ENCODE measurements at places on chromosomes 6 and 20.

GRCh38 chr6:161366301-161366923 is 92.6 kb upstream of the AGPAT4 start:
- DNase-seq = no peak

DNA sequence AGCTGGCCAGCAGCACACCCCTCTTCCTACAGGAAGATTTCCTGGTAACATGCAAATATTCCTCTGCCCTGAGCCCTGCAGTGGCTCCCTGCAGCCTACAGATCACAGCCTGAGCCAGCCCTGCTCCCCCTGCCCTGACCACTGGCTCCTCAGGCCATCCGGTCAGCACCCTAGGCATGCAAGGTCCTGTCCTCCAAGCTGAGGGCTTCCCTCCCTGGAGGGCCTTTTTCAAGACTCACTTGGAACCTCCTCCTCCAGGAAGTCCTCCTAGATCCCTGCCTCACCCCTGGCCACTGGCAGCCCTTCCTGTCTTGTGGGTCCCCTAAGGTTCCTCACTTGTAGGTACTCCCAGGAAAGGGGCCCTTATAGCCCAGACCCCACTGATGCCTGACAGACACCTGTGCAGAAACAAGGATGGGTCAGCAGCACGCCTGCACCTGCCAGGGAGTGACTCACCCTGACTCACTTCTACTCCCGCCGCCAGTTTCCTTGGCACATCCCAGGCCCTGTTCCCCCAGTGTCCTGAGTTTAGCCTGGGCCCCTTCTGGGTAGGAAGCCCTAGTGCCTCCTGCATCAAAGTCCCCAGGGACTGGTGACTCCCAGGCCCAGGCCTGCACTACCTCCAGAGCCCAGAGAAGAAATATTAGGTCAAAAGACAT is 3.2 kb downstream of the SLC4A11 start:
- DNase-seq = no peak

- DNase-seq = no peak
These were observed 39.5 kb downstream of the ACSS2 start for GRCh38 chr20:34915749-34916455.

DNA sequence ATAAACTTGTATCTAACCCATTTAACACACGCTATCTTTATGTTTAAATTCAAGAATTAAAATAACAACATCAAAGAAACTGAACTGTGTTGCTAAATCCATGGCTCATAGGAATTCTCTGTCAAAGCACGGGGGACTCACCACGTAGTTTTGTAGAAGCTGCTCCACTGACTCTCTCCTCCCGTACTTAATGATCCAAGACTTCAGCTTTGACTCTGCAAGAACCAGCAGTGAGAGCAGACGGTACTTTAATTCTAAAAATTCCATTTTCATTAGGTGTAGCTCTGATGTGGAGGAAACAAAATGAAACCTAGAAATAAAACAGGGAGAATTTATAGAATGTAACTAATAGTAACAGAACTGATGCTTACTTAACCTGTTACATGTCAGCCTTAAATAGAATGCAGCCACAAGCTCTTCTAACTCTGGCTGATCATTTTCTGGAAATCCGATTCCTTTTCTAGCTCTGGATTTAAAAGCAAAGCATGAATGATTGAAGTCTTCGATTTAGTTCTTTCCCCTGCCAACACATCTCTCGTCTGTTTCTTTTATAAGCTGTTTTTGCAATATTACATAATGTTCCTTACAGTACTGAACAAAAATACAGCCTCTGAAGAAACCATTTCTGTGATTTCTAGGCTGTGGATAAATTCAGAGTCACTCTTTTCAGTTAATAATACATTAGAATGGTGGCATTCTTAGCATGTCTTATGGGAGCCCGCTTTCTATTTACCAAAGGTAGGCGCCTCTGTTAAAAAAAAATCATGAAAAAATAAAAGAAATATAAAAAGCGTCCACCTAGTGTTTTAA is 165.5 kb downstream of the SYNE1 start:
- no peak for DNase-seq

GRCh38 chr6:138600726-138601125 is 101.4 kb upstream of the NHSL1 start:
- DNase-seq = no peak

DNA sequence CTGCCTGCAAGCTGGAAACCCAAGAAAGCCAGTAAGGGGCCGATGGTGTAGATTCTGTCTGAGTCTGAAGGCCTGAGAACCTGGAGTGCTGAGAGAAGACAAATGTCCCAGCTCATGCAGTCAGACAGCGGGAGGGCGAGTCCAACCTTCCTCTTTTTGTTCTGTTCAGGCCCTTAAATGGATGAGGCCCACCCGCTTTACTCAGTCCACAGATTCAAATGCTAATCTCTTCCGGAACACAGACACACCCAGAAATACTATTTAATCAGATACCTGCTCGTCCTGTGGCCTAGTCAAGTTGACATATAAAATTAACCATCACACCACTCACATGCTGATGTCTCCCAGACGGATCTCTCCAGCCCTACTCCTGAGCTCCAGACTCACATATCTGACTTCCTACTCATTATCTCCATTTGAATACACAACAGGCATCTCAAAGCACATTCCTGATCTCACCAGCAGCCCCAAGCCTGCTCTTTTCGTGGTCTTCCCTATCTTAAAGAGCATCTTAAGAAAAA is 26.7 kb upstream of the SRC start:
- no peak for DNase-seq

- no peak for DNase-seq
These were observed 365.7 kb upstream of the EPHA7 start for GRCh38 chr6:93784794-93785693.

GRCh38 chr6:169942173-169942572 is 190.8 kb downstream of the ERMARD start:
- no peak for DNase-seq
